ENCODE measurements at places on chromosomes 5 and 9.

- no peak for DNase-seq
These were observed 3.2 kb upstream of the GPR107 start for GRCh38 chr9:130050462-130050861.

- DNase-seq, result no peak
These were observed 9.3 kb downstream of the BAAT start for GRCh38 chr9:101375546-101375945.

DNA sequence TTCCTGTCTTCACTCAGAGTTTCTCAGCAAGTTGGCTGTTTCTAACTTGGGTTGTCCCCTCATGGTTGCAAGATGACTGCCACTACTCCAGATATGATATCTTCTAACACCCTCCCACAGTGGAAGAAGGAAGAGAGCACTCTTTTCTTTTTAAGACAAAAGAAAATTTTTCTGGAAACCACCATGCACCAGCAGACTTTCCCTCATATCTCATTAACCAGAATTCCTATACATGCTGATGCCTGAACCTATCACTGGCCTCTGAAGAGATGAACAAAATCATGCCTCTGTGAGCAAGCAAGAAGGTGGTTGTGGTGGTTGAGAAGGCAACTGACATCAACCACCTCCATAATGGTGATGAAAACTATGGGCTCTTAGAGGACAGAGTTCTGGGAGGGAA is 56.8 kb downstream of the FEM1C start:
- DNase-seq, result no peak

DNA sequence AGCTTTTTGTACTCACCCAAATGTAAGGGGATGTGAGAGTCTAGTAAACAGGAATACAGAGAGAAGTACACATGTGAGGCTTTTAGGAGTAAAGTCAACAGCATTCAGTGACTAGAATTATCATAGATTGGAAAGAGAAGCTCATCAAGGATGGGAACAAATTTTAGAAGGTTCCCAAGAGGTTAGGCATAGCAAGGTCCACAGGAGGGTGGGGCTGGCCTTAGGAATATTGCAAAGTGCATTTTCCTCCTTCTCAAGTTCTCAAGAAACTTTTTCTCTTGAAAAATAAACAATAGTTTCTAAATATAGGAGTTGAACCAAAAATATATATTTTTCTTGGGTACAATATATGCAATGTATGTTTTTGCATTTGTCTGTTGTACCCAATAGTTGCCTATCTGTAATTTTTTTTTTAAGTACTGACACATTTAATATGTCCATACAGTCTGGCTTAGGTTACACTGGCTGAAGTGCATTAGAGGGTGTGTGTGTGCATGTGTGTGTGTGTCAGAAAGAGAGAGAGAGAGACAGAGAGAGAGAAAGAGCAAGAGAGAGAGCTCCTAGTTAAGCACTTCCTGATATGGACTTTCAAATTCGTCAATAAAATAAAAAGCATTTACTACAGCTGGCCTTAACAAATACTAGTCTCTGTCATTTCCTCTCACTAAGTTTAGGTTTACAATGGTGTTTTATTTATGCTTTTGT is 62.2 kb downstream of the SNX18 start:
- DNase-seq, result peak; percentile 31

DNA sequence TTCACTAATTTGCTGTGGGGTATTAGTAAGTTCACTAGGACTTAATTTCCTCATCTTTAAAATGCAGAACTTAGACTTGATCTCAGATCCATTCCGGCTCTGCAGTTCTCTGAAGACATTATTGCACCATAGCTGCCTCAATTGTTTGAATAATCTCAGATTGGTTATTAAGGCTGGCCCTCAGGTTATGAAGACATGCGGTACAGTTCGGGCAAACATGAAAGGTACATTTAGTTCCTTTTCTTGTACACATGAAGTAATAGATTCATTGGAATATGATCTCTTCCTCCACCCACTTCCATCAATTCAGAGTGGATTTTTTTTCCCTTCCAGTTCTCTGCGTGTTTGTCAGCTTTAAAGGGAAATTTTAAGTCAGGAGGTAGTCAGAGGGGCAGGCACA is 28.0 kb downstream of the ATP6V0E1 start:
- no peak for DNase-seq

GRCh38 chr5:54930736-54931135 is 54.7 kb downstream of the ESM1 start:
- no peak for DNase-seq

GRCh38 chr5:123089914-123090660 is 1.0 kb downstream of the PRDM6 start:
- peak; percentile 75 for DNase-seq

- DNase-seq, result peak; percentile 91
These were observed 19.2 kb upstream of the PITX1 start for GRCh38 chr5:135053278-135053677.

GRCh38 chr5:36228505-36228904 is 13.2 kb downstream of the NADK2 start:
- no peak for DNase-seq

DNA sequence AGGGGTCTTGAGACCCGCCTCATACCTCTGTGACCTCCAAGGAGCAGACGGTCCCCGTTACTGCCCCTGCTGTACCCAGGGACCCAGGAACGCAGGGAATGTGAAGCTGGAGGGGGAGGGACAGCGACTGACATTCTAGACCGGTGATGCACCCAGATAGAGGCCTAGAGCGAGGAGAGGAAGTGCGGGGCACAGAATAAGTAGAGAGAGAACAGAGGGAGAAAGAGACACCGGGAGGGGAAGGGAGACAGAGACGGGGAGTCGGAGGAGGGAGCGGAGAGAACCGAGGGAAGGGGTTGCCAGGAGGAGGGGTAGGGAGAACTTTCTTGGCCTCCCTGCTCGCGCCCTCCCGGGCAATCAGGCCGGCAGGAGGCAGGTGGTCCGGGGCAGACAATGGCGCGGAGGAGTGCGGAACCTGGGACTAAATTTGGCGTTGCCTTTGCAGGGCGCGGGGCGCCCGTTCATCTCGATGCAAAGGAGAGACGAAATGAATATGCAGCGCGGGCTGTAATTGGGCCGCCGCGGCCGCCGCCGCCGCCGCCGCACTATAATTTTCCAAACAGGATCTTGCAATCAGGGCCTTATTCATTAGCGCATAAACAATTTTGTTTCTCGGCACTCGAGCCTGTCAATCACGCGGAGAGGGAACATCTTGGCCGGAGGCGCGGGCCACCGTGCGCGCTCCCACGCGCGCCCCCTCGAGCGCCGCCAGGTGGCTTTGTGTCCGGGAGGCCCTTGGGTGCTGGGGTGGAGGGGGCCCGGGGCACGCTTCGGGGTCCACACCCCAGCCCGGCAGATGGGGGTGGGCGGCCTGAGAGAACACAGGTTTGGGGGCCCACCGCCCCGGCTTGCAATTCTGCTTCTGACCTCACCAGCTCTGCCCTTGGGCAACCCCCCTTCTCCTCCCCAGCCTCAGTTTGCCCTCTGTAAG is 33.0 kb downstream of the NDUFA8 start:
- DNase-seq, result peak; percentile 59

- DNase-seq, result no peak
These were observed 38.7 kb downstream of the F2R start for GRCh38 chr5:76754668-76755078.

GRCh38 chr5:173496129-173496882 is 120.1 kb downstream of the BOD1 start:
- DNase-seq, result no peak

- DNase-seq, result no peak
These were observed 242.9 kb downstream of the CSNK1G3 start for GRCh38 chr5:123754908-123755307.

- DNase-seq, result no peak
These were observed 96.3 kb upstream of the WWC1 start for GRCh38 chr5:168195110-168195509.

DNA sequence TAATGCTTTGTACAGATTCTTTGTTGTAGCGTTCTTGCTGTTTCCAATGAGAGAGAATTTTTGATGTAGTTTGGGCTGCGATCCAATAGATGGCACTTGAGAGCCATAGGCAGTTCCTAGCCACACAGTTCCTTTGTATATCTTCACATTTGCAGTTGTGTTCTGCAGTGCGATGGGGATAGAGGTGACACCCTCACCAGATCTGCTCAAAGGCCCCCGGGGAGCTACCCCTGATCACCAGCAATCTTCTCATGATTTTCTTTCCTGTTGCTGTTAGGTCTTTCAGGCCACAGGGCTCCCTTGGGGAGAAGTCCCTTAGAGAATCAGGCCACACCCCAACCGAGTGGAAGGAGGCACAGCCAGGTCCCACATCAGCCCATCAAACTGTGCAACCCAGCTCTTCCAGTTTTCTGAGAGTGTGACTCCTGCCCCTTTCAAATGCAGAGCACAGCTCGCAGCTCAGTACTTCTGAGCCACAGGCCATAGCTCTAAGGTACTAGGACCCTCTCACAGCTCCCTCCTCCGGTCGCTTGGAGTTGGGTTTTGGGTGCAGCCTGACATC is 353.7 kb downstream of the SLCO4C1 start:
- peak; percentile 76 for DNase-seq

DNA sequence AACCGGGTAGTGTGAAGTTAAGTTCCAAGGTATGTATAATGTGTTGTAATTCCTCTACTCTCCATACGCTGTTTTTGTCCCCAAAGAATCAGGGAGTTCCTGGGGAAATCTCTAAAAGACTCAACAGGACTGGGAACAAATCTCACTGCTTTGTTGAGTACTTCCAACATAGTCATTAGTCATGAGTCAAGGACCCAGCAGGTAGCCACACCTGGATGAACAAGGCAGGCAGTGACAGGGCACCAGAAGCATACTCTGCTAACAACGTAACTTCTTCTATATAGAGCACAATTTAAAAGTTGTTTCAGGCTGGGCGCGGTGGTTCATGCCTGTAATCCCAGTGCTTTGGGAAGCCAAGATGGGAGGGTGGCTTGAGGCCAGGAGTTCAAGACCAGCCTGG is 126.8 kb downstream of the SLC1A3 start:
- DNase-seq, result peak; percentile 4

DNA sequence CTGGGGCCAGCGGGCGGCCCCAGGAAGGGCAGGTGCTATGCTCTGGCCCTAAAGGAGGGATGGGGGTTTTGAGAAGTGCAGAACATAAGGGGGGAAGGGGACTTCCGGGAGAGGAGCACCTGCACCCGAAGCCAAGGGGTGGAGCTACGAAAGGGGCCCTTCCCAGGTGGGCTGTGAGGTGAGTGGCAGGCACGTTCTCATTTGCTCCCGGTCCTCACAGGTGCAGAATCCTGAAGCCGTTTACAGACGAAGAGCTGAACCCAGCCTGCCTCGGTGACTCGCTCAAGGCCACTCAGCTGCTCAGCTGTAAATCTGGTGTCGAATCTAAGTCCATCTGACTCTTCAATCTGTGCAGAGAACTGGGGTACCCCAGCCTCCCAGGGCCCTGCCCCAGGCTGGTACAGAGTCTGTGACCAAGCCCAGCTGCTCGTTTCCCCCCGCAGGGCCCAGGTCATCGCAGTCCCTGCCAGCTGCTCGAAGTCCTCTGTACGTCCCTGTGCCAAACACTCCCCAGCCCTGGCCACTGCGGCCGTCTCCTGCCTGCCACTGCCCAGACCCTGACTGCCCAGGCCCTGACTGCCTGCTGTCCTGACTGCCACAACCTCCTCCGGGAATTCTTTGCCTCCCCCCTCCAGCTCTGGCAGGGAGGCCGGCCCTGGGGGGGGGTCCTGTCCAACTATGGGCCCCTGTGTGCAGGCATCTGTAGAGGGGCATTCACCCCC is 53.8 kb upstream of the RXRA start:
- no peak for DNase-seq

Measured in DMS53 (cell line).